ENCODE measurements at places on chromosomes 7 and 10.

GRCh38 chr7:121397822-121398221 lies 1.7 kb upstream of the FAM3C start:
- no peak for DNase-seq

- no peak for DNase-seq
These were observed 137.2 kb upstream of the EFCAB10 start for GRCh38 chr7:105718511-105718925.

DNA sequence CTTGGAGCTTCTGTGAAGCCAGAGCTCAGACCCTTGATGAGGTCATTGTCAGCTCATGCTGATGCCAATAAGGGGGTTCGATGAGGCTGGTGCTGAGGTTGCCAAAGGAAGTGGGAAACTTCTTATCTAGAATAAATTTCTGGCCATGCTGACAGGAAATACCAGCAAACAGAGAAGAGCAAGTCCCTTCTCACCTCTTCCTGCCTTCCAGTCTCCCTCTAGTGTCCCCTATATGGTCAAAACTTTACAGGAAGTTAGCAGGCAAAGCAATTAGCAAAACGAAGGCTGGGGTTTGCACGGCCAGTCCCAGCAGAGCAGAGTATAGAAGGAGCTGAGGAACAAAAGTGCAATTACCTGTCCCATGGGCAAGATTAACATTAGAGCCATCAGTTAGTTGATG lies 15.1 kb upstream of the NEUROG3 start:
- DNase-seq, result no peak

- DNase-seq, result no peak
These were observed 40.5 kb upstream of the SAMD8 start for GRCh38 chr10:75070961-75071428.

GRCh38 chr7:116216956-116217571 lies 6.7 kb downstream of the TES start:
- DNase-seq, result no peak
